G401 (cell line): ENCODE measurements at places on chromosomes 2 and 18. TPM values are rescaled to one million over a fixed set of nuclear protein-coding genes. Genes with fewer than 3 reads are reported as not detected.

The EVX2 gene
- not detected in 2 replicates for total RNA-seq

The TCF7L1 gene
- total RNA-seq, result 0.37 and 0.44 TPM in 2 replicates

The CCBE1 gene
- total RNA-seq, result not detected in 2 replicates

The AQP12A gene
- total RNA-seq, result not detected in 2 replicates

The FSHR gene
- not detected in 2 replicates for total RNA-seq

The MAPK4 gene
- total RNA-seq, result not detected in 2 replicates

The RGPD8 gene
- 3.8 and 9.7 TPM in 2 replicates for total RNA-seq

GRCh38 chr2:238943338-238944067 lies 95.6 kb downstream of the TWIST2 start:
- DNase-seq, result no peak

GRCh38 chr2:164620457-164620856 lies 825 bp downstream of the GRB14 start:
- DNase-seq, result no peak

DNA sequence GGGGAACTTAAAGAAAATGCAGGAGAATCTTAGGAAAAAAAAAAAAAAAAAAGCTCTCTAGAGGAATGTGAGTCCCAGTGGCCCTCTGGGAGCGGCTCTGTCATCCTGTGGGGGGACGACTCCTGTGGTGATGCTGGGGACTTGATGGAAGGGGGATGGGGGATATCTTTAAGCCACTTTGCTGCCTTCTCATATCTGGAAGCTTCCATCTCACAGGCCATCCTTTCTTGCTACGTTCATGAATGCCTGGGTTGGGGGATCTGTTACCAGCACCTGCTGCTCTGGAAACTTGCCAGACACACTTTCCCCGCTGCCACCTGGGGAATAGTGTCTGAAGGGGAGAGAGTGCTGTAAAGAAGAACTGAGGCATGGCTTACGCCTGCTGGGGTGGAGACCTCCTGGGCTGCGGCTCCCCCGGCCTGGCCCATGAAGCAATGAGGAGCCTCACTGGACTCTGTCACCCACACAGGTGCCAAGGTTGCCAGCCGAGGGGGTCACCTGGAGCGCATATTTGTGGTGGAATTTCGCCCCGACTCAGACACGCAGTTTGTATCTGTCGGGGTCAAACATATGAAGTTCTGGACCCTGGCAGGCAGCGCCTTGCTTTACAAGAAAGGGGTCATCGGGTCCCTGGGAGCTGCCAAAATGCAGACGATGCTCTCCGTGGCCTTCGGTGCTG lies 92.8 kb downstream of the RTN4 start:
- DNase-seq, result no peak

DNA sequence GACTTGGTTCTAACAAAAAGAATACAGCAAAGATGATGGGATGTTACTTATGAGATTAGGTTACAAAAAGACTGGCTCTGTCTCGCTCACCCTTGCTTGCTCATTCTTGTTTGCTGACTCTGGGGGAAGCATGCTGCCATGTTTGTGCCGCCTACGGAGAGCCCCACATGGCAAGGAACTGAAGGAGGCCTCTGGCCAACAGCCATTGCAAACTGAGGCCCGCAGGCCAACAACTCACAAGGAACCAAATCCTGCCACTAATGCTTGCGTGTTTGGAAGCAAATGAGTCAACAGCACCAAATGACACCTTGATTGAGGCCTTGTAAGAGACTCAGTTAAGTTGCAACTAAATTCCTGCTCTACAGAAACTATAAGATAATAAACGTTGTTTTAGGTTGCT lies 297.6 kb upstream of the STON1 start:
- DNase-seq, result no peak

DNA sequence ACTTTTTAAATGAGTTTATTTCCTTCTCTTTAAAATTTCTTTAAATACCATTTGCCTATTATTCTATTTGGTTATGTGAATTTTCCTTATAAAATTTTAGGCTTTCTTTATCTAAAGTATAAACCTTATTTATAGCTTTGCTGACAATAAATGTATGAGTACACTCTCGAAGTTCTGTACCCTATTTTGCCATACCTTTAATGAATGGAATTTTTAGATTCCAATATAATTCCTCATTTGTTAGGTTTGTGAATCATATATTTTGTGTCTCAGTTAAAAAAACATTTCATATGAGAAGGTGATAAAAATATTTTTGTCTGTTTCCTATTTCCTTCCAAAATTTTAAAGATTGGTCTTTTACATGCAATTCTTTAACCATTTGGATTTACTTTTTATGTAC lies 427.4 kb upstream of the SLC8A1 start:
- no peak for DNase-seq

GRCh38 chr2:62657783-62658182 lies 47.7 kb upstream of the EHBP1 start:
- no peak for DNase-seq

DNA sequence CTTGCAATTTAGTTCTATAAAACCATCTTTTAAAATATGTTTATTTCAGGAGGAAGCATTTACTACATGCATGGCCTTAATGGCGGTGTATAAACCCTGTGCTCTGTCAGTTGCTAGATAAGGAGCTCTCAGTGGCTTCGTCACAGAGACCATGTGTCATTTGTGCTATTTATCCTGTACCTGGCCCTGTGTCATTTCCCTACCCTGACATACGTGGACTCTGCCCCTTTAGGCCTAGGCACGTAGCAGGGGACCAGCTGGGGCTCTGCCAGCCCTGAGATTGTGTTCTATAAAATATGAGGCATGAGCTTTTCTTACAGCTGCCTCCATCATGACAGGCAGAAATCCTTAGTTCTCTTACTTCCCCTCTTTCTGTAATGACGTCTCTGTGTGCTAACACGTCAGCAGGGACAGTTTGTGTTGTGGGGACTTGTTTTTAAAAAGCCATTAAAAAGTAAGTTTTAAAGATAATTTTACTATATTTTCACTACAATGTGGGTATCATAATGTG lies 88.0 kb downstream of the ITGB1BP1 start:
- DNase-seq, result no peak

DNA sequence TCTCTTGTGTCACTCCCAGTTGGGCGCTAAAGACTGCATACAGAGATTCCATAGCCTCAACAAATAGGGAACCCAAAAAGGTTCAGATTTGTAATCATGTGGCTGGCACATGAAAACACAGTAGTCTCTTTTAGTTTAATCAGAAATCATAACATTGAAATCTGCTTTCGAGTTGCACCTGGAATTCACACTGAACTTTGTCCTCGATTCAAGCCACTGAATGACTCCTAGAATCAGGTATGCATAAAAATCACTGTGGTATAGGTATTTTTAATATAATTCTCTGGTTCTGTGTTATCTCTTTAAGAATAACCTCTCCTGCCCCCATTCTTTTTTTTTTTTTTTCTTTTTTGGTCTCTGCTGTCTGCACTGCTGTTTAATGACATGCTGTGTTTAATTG lies 150.2 kb downstream of the KCNH7 start:
- DNase-seq, result no peak

DNA sequence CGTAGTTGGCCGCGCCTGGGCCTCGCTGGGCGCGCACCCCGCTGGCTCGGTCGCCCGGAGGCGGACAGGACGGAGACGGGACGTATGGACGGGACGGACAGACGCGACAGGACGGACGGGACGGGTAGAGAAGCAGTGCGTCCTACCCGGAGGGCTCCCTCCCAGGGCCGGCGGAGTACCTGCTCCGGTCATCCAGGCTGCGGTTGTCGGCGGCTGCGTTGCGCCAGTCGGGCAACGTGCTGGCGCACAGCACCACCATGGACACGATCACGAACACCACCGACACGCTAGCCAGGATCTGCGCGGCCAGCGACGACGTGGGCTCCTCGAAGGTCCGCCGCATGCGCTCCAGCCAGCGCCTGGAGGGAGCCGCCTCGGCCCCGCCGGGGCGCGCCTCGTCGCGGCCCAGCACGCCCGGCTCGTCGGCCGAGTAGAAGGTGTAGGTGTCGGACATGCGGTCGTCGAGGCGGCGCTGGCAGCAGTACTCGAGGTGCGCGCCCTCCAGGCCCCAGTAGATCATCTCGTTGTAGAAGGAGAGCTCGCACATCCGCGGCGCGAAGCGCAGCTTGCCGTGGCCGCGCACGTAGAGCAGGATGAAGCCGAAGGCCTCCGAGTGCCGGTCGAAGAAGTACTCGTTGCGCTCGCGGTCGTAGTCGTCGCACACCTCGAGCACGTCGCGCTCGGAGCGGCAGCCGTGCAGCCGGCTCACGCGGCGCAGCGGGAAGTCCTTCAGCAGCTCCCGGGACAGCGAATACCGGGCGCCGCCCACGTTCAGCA lies 903 bp downstream of the KCNG3 start:
- DNase-seq, result no peak

GRCh38 chr2:223185638-223186037 lies 133.6 kb downstream of the KCNE4 start:
- DNase-seq, result no peak

DNA sequence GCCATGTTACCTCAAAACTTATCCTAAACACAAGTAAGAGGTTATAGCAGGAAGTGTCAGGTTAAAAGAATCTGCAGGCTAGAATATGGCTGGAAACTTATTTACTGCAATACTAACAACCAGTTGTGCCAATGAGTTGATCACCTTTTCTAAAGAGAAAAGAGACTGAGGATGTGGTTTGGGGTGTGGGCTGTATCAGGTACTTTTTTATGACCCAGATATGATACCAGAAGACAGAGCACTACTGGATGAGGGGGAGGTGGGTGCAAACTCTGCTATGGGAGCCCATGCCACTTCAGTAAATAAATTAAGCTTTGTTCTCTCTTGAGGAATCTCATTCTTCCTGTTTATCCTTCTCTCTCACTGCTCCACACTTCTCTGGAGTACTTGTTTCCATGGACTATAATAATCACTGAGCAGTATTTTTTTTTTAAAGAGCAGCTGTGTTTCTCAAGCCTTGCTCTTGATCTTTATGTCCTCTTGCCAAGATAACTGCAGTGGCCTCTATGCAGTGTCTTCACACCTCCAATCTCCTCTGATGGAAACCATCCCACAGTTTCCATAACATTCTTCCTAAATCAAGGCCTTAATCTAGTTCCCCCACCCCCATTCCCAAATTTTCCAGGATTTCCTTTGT lies 51.2 kb upstream of the NOSTRIN start:
- DNase-seq, result no peak

GRCh38 chr2:189213250-189213649 lies 33.7 kb upstream of the COL5A2 start:
- no peak for DNase-seq

- peak; percentile 50 for DNase-seq
Measured at GRCh38 chr2:25314514-25315315, 27.0 kb downstream of the DNMT3A start.

DNA sequence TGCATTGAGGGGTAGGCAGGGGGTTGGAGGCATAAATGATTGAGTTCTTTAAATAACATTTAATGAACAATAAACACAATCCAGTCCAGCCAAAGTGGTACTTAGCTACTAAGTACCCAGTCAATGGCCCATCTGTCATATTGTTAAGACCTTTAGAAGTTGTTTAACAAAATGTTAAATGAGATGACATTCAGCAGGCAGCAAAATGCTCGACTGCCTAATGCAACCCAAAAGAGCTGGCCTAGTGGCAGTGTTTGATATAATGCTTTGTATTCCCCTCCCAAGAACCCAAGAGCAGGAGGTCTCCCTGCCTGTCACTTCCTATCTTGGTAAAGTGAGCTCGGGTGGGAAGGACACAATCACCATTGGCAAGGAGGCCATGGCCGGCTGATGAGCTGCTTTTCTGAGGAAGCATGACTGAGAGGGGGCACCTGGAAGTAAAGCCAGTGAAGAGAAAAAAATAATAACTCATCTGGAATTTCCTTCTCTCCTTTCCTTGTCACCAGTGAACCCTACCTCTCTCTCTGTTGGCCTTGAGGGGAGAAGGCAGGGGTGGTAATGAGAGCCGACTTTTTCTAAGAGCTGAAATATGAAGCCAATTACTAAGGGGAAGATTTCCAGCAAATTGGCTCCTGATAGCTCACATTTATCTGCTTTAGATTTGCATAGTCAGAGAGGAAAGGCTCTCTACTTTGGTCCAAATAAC lies 140.6 kb downstream of the C1D start:
- DNase-seq, result no peak

GRCh38 chr18:10687161-10687925 lies 161.5 kb downstream of the NAPG start:
- no peak for DNase-seq

DNA sequence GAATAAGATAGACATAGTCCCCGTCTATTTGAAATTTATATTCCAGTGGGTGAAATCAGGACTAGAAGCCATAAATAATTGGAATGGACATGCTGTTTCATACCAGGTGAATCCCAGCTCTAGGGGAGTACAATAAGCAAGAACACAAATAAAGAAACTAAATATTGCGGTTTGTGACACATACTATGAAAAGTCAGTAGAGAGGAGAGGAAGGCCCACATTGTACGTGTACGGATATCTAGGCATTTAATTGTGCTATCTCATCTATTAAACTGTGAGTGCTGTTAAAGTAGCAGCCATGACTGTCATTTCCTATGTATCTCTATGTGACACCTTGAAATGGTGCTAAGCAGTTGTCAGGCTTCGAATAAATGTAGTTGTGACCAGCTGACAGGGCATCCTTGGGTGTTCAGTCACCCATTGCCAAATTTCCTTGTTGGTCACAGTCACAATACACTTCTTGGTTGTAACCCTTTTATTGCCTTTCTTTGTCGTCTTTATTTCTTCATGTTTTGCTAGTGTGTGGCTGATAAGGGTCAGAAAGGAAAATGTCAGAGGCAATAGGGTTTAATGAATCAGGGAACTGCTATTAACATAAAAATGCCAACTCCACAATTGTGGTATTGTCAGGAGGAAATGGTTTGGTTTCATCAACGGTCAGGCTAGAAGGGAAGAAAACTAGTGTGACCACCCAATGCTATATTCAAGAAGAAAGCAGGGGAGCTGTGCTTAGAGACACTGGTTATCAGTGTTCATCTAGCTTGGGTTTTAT lies 31.5 kb downstream of the CPO start:
- no peak for DNase-seq

- no peak for DNase-seq
Measured at GRCh38 chr2:133365117-133365516, 203.1 kb downstream of the NCKAP5 start.

DNA sequence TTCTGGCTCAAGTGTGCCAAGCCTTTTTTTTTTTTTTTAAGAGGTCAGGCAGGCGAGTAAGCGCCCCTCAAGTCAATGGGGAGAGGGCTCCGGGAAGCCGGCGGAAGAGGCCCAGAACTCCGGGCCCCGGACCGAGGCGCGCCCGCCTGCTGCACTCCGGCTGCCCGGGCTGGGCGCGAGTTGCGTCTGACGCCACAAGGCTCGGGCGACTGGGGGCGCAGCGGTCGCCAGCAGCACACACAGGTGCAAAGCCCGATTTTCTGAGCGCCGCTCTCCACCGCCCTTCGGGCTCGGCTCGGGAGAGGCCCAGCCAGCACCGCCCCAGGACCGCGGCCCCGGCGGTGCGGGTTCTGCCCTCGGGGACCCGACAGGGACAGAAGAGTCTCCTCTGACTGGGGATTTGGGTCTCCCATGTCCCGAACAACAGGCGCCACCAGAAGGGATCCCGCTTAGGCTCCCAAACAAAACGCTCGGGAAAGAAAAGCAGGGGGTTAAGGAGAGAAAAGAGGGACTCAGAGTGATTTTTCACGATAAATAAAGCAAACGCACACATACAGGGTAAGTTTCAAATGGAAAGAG lies 787 bp downstream of the ERBB4 start:
- DNase-seq, result peak; percentile 41
